RPMI7951 (cell line): ENCODE measurements at places on chromosomes 3 and 15. TPM values are rescaled to one million over a fixed set of nuclear protein-coding genes. Genes with fewer than 3 reads are reported as not detected.

The TMF1 gene
- total RNA-seq = 22.7 and 27.3 TPM in 2 replicates

The IL17RB gene
- not detected in 2 replicates for total RNA-seq

The SNX33 gene
- total RNA-seq = 7.1 and 8.1 TPM in 2 replicates

GRCh38 chr15:59540654-59541053, 70.9 kb upstream of the GCNT3 start:
- DNase-seq = no peak

GRCh38 chr3:58874795-58875194, 175.0 kb downstream of the CFAP20DC start:
- DNase-seq = peak; percentile 57

- no peak for DNase-seq
These were observed 3.3 kb downstream of the MSL2 start for GRCh38 chr3:136192831-136193230.

DNA sequence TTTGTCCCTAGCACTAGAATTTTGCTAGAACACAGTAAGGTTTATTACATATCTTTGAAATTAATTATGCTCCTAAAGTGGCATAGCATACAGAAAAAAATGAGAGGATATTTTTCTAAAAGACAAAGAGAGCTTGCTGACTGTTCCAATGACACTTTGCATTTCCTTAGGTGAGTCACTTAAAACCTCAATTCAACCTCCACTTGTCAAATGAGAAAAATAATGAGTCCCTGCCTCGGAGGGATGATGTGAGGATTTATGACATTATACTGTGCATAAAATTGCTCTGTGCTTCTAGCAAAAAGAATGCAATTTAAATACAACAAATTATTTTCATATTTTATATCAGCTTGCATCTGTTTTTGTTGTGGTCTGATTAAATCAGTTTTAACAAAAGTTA, 1417.0 kb upstream of the ALCAM start:
- DNase-seq = no peak

DNA sequence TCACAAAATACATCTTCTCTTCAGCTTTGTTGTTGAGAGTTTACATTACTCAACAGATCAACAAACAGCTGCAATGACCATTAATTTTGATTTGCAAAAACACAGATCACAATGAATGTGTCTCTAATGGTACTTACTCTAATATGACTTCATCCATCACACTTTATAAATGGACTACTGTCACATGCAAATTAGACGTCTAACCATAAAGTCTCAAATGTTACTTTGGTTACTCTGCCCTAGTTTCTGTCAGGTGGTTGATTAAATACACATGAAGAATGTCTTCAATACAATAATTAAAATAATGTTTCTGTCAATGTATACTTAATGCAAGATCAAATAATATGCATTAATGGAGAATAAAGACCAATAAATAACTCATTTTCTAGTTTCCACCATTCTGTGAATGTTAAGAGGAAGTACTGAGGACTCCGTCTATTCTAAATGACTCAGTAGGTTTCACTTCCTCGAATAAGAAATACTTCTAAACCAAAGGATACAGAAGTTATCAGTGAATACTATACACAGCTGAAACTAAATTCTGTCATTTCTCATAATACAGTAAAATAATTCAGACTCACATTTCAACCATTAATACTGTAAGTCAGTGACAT, 145.8 kb downstream of the CBLB start:
- DNase-seq = no peak

GRCh38 chr3:39937315-39937714, 127.9 kb downstream of the MYRIP start:
- DNase-seq = no peak

DNA sequence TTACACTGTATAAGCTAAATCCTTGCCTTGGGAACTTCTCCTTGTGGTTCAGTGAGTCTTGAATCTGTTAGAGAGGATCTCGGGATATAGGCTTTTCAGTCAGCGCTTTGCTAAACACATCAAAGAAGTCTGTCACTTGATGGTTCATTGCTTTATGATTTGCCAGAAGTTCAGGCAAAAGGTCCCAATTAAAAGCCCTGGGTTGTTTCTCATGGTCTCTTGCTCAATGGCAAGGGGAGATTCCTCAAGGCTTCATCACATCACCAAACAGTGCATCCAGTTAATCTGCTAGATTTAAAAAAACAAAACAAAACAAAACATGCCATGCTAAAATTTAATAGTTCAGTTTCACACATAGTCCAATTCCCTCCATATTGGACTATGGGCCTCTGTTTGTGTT, 114.8 kb downstream of the FILIP1L start:
- no peak for DNase-seq

- DNase-seq = peak; percentile 40
These were observed at the start of gene TMOD2 for GRCh38 chr15:51750792-51751696. Gene TMOD2 (plus strand): TSS chr15:51751597. CDS start chr15:51766442, 14,845 bp downstream.

DNA sequence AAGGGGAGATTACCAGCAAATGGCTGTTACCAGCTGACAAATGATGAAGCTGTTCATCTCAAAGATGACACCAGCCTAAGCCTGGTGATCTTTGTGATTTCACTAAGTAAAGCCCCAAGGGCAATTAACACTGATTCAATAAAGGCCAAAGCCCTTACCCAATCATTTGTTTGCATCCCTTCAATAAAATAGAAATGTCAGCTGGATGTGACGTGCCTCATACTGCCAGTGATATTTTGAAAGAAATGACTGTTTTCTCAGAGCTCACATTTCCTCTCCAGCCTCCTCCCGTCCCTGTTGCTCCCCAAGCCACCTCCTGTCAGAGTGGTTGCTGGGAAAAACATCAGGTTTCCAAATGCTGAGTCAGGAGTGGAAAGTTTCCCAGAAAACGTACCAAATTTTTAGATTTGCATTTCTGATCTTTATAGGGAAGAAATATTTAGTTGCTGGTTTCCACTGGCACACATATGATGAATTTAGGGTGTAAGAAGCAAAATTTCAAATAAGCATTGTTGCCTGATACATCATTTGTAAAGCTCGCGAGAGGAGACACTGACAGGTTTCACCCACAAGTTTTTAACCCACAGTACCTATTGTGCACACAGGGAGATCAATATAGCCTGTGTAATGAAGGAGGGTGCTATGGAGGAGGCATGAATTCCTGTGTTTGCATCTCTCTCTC, 21.0 kb downstream of the C2CD4A start:
- peak; percentile 29 for DNase-seq

- DNase-seq = peak; percentile 40
These were observed 34.8 kb downstream of the RBPMS2 start for GRCh38 chr15:64740311-64741170.

- DNase-seq = no peak
These were observed 3.1 kb downstream of the ABTB1 start for GRCh38 chr3:127675651-127676391.

DNA sequence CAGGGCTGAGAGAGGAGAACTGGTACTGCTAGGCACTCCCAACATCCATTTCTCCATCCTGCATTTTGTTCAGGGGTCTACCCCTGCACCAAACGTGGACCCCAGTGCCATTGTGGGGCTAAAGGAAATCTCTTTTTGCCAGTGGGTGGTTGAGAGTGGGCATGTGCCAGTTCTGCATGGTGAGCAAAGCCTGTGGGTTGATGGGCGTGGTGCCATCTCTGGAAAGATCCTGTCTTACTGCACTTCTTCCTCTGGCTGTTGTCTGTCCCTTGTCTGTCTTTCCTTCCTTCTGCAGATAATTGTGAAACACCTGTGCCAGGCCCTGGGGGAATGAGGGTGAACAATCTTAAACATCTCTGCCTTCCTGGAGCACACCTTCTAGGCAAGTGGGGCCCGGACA, 1.4 kb upstream of the RARRES1 start:
- DNase-seq = no peak

- DNase-seq = no peak
These were observed 183.3 kb upstream of the ROPN1 start for GRCh38 chr3:124174910-124175874.
